Stimulated activated CD8-positive, alpha-beta memory T cell treated with anti-CD3 and anti-CD28 coated beads, Interleukin-2, amount 100 ng/mL, for 48 hours (primary cell): ENCODE measurements at places on chromosomes 6 and 20.

GRCh38 chr20:35939264-35939663 lies 15.0 kb downstream of the SCAND1 start:
- no peak for DNase-seq

DNA sequence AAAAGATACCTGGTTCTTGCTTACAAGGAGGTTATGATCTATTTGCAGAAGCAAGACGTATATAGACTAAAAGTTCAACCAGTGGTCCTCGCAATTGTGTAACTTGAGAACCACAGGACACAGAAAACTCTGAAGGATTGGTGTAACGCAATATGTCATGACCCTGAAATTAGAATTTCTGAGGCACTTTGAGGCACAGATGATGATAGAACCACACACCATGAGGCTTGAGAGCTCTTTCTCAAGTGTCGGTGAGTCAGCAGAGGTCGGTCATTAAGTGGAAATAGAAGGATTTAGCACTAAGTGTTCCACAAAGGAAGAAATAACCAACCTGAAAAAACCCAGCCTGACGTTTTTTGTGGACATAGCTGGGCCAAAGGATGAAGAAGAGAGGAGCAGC lies 15.3 kb upstream of the CCN2 start:
- DNase-seq, result no peak

- no peak for DNase-seq
Observed at GRCh38 chr6:162580619-162581018, 146.9 kb downstream of the PRKN start.

- DNase-seq, result no peak
Observed at GRCh38 chr6:134577998-134578397, 260.1 kb upstream of the SGK1 start.

GRCh38 chr20:33412484-33412838 lies 11.1 kb upstream of the CDK5RAP1 start:
- DNase-seq, result no peak

DNA sequence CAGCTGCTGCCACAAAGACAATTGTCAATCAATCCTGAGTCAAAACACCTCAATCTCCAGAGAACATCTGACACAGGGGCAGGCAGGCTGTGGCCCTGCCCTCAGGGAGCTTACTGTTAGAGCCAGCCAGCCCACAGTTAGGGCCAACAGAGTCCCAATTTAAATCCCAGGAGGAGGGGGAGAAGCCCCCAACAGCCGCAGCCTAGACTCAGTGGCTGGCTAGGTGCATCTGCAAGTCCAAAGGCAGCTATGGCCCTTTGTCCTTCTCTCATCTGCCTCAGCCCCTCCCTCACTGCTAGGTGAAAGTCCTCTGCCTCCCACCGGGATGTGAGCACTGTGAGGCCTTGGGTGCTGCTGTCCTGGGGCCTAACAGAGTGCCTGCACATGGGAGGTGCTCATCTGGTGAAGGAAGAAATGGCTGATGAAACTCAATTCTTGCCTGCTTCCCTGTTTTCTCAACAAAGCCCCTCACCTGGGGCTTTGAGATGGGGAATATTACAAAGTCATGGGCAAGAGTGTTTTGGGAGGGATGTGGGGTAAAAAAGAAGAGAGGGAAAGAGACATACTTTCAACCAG lies 33.7 kb upstream of the VEGFA start:
- no peak for DNase-seq

DNA sequence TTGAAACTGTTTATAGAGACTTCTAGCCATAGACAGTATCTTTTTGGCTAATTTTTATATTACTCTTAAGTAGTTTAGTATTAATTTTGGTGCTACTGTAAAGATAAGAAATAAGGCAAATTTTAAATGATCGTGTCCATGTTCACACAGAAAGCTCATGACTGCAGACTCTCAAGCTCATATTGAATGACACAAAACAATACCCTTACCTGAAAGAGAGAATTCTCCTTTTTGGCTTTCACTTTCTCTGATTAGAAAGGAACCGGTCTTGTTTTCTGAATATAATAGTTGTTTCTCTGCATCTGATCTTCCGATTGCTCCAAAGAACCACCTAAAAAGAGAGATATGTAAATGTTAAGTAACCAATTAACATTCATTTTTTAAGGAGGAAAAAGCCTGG lies 57.0 kb downstream of the FRK start:
- DNase-seq, result no peak

GRCh38 chr6:134073161-134073560 lies 20.7 kb upstream of the SLC2A12 start:
- no peak for DNase-seq

GRCh38 chr6:94133106-94133505 lies 713.7 kb upstream of the EPHA7 start:
- DNase-seq, result no peak

- DNase-seq, result no peak
Observed at GRCh38 chr20:9241232-9241692, 172.4 kb downstream of the PLCB4 start.

DNA sequence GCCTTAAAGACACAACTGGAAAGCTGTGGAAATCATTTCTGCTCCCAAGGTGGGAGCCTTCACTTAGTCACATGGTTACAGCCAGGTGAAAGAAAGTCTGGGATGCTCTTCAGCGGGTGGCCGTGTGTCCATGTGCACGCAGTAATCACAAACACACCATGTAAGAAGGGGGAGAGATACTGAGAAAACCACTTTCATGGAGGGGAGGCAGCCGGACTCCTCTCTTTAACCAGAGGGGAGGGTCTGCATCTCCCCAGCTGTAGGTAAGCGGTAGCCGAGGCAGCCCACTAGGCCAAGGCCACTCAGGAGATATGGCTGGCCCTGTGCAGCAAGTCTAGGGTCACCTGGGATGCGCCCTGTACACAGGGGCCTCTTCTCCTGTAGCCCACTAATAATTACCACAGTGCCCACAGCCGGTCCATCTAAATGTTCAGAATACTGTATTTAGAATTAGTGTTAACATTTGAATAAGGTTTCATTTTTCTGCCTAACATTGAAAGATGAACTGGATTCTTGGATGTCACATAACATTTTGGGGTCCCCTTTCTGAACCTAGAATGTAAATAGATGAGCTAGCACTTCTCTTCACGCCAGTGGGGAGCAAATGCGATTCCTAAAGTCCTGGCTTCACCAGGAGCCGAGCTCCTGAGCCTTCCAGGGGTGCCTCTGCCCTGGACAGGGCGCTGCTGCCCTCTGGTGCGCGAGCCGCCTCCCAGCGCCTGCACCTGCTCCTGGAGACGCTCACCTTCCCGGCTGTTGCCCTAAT lies 15.9 kb downstream of the GPR31 start:
- DNase-seq, result no peak

DNA sequence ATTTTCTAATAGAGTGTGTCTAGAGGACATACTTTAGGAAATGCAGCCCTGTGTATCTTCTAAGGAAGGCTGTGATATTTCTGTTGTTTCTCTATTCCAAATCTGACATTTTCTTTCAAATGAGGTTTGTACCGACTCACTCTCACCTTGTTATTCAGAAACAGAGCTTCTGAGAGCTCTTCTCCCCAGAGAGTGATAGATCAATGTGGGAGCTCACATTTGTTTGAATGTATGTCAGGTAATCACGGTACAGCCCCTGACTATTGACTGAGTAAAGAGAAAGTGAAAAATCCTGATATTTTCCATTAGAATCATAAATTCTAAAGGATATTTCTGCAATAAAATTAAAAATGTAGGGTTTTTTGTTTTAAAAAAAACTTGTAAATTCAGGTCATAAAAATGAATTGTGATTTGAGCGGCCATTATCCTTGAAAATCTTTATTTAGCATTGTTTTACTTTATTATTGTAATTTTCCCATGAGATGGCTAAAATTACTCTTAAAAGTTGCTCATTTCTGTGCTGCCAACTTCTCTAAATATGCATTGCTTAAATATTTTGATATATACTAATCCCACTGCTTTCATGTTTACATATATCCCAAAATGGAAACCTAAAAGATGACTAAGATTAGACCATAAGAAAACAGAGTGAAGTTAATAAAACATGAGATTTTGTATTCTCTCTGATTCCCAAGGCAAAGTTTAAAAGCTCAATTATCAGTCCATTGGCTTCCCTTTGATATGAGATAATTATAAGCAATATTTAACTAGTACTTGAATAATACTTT lies 1226.8 kb upstream of the CITED2 start:
- DNase-seq, result no peak

- no peak for DNase-seq
Observed at GRCh38 chr20:15834857-15835256, 738.4 kb downstream of the KIF16B start.

- no peak for DNase-seq
Observed at GRCh38 chr6:43817192-43817591, 47.2 kb downstream of the VEGFA start.

GRCh38 chr6:167685654-167686053 lies 141.1 kb upstream of the AFDN start:
- DNase-seq, result no peak

- no peak for DNase-seq
Observed at GRCh38 chr6:4362326-4362725, 227.0 kb upstream of the ECI2 start.

- no peak for DNase-seq
Observed at GRCh38 chr20:24682496-24682985, 213.1 kb downstream of the SYNDIG1 start.

DNA sequence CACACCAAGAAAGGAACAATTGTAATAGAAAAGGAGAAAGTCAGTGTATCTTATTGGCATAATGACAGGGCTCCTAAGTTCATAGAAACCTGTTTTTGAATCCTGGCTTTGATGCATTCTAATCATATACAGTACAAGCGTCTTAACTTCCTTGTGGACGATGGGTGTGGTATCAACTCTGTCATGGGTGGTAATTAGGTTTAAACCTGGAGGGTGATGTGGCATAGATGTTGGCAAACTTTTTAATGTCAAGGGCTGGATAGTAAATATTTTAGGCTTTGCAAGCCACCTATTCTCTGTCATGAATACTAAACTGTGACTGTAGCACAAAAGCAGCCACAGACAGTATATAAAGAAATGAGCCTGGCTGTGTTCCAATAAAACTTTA lies 138.7 kb upstream of the EDN1 start:
- DNase-seq, result no peak

DNA sequence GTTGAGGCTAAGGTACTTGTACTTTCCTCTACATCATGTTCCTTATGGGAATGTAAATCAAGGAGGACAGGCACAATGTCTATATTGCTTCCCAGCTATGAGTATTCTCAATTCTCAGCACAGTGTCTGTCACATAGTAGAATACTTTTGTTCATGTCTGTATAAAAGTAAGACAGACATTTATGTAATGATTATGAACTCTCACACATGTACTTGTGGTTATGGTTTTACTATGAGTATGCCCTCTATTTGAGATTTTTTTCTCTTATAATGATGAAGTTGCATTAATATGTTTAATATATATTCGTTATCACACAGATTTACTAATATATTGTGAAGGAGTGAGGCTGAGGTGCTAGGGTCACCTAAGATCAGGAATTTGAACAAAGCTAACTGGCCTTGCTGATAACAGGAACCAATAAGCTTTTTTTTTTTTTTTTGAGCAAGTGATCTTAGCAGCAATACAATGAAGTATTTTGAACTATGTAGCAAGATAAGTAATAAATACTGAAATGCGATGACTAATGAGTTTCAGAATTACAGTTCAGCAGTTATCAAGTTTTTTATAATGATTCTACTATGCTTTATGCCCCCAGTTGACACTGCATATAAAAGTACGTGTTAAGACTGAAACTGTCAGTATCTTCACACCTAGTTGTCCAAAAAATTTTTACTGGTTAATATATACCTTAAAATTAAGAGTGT lies 623.1 kb downstream of the HTR1B start:
- DNase-seq, result no peak

- DNase-seq, result no peak
Observed at GRCh38 chr20:4243071-4243470, 227.7 kb upstream of the RNF24 start.

GRCh38 chr6:133835901-133836300 lies 53.0 kb upstream of the TCF21 start:
- no peak for DNase-seq

GRCh38 chr20:50026746-50027575 lies 44.2 kb downstream of the SNAI1 start:
- DNase-seq, result no peak

- DNase-seq, result peak; percentile 17
Observed at GRCh38 chr6:136784910-136785746, 7.1 kb downstream of the MAP3K5 start.

DNA sequence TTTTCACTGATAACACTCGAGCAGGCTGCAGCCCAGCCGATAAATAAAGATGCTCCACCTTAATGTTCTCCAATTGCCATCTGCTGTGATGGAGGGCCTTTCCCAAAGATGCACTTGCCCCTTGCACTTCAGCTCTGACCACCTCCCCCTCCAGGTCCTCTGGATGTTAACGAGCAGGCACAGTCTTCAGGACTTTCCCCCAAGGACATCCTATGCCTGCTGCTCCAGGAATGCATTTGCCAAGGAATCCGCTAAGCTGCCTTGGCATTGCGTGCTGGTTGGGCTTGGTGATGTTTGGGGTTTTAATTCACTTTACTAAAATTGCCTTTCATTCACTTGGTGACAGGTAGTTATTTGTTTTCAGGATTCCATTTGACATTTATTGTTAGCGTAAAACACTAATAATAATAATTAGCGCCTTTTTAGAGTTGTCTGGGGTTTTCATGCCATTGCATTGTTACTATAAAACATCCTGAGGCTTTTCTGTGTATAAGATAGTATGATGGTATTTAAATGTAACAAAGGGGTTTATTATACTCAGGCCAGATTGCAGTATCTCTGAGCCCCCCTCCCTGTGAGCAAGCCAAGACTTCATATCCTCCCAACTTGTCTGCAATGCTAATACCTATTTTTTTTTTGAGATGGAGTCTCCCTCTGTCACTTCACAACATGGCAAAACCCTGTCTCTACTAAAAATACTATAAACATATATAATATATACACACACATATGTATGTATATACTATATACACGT lies 66.7 kb upstream of the TSHZ2 start:
- DNase-seq, result no peak

DNA sequence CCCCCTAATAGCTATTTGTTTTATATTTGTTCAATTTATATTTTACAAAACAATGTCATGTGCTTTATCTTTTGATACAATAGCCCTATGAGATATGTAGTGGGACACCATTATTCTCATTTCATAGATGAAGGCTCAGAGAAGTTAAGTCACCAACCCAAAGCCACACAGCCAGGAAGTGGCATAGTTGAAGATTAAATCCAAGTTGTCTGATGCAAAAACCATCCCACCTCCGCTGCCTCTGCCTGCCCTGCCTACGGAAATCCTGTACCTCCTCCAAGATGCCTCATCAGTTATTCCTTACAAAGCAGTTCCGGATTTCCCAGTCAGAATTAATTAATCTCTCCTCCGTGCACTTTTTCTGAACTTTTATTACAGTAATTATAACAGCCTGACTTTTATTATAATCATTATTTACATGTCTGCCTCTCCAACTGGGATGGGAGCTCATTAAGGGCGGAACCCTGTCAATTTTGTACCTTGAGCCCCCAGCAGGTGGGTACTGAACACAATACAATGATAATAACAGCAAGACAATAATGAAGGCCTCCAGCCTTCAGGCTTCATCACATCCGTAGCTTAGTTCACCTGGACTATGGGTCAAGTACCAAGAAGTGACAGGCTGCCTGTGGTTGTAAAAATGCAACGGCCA lies 54.7 kb downstream of the LRFN2 start:
- DNase-seq, result no peak

GRCh38 chr6:2911171-2911570 lies 8.1 kb upstream of the SERPINB9 start:
- no peak for DNase-seq

- no peak for DNase-seq
Observed at GRCh38 chr6:81790034-81790433, 37.6 kb upstream of the TENT5A start.
